ENCODE measurements at places on chromosomes 3 and 15.

- DNase-seq: no peak
Measured at GRCh38 chr3:78176869-78177268, 1137.0 kb downstream of the ROBO2 start.

DNA sequence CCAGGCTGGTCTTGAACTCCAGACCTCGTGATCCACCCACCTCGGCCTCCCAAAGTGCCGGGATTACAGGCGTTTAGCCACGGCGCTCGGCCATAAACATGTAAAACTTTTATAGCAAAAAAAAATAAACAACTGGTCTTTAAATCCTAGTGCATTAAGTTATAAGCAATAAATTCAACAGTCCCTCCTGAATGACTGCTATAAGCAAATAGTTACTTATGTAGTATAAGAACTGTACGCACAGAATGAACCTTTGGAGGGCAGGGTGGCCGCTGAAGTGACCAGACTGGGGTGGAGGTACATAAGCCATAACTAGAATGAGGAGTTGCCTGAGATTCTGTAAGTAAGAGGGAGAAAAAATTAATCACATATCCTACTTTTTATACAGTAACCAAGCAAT, 12.6 kb downstream of the CCDC14 start:
- no peak for DNase-seq

DNA sequence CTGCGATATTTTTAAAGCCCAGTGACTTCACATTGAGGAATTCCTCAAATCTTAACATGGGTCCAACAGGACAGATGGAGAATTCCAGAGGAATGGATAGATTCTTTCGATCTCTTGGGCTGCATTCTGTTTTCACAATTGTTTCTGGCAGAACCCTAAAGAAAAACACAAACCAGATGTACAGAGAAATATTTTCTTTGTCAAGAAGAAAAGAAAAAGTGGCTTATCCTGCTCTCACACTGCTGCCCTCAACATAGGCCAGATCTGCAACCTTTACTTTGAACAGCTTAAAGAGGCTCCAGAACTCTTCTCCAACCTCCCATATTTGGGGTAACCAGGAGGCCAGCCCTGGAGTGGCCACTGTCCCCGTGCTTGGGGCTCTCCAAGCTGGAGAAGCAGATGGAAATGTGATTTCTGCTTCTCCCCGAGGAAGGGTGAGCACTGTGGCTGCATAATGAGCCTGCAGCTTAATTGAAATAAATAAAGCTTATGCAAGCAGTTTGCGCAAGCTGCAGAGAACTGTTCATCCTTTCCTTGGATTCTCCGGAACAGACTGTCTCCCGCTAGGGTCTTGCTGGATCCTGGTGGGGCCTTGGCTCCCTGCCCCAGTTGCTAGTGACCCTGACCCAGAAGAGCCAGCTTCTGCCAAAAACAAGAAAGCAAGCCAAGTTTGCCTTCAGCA, 453.2 kb upstream of the PROK2 start:
- no peak for DNase-seq

DNA sequence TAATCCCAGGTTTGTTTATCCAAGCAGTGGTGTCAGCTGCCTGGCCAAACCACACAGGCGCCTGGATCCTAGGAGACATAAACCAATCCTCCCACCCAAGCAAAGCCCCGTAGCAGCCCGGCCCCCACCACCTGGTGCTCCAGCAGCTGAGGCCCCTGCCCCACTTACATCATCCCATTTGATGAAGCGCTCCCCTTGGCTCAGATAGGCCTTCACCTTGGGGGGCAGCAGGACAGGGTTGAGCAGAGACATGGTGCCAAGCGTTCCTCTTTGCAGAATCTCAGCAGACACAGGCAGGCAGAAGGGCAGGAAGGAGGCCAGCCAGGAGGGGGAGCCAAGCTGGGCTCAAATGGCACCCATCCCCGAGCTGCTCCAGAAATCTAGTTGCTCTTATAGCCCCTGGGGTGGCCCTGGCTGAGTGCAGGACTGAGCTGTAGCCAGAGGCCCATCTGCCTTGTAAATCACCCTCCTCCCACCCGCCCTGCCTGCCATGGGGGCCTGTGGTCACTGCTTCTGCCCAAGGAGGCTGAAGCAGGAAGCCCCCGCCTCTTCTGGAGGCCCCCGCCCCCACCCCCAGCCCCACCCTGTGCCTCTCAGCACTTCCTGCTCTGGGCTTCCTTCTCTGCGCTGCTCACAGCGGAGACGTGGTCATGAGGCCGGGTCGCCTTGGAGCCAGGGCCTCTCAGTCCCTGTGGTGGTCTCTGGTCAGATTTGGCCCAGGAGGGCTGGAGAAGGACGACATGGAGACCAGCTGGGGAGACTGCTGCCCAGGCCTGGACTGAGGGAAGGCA, at the start of gene PLCB2:
PLCB2 (minus strand) TSS at position 515 of the 791 bp plus-strand sequence; CDS start at position 252, 263 bp downstream.
- DNase-seq: peak; percentile 62

DNA sequence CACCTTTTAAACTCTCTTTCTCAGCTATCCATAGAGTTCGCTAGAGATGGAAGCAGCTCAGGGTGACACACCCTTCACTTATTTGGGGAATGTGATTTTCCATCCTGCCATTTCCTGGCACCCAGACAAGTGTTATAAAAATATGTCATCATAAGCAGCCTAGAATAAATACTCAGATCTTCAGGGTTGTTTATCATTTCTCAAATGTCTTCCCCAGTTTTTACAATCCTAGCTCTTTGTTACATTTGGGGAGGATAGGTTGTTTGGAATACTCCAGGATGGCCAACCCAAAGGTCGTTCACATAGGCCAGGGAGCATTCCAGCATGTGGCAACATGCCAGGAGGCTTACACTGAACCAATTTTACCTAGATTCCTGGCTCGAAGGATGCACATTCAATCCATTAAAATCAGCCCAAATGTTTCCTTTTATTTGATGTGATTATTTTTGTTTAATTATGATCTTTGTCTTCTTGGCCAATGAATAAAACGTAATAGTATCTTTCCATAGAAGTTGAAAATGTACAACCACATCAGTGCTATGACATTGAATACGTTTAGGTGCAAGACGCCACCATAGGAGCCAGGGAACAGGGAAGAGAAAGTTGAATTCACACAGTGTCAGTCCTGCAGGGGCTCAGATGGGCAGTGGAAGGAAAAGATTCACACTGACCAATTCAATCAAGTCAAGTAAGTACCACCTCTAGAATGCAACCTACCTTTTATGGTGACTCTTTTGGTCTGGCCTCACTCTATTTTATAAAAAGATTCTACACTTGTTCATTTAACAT, 537.7 kb upstream of the MDFIC2 start:
- DNase-seq: no peak
